ENCODE measurements at places on chromosomes 11 and 22.

- DNase-seq, result no peak
These were observed 77.3 kb downstream of the ZBTB44 start for GRCh38 chr11:130237282-130238006.

DNA sequence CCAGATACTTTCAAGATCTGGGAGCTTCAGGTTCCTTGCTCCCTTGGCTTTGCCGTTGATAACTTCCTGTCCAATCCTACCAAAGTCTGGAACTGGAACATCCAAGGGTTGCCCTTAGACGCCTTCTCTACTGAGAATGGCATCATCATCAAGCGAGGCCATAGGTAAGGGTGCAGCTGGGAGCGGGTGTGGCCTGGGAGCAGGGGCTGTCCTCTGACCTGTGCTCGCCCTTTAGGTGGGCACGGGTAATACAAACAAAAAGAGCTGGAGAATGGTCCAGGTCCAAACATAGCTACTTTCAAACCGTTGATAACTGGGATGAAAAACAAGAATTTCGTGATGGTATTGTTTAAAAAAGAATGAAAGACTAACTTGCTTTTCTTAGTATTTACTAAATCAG, 25.0 kb downstream of the CASP12 start:
- no peak for DNase-seq

DNA sequence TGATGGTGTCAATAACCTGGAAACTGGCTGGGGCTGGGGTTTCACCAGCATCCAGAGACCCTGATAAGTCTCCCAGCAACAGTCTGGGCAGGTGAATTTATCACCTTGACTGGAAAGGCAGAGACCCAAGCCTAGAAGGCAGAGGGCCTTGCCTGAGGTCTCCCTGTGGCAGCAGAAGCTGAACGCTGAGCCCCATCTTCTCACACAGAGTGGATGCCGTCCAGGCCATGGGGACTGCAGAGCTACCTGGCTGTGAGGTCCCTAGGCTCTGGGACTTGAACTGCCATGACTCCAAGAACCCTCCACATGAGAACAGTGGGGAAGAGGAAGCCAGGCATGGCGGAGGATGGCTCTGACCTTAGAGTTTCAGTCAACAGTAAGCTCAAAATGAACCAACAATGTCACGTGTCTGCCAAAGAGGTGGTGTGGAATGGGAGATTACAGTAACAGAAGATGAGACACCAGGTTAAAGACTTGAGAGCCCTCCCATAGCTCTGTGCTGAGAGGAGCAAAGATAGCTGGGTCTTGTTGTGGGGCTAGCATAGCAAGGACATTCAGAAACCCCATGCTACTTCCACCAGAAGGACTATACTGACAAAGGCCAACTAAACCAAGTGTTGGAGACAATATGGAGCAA, 79.1 kb upstream of the LINC01488 start:
- DNase-seq, result no peak

DNA sequence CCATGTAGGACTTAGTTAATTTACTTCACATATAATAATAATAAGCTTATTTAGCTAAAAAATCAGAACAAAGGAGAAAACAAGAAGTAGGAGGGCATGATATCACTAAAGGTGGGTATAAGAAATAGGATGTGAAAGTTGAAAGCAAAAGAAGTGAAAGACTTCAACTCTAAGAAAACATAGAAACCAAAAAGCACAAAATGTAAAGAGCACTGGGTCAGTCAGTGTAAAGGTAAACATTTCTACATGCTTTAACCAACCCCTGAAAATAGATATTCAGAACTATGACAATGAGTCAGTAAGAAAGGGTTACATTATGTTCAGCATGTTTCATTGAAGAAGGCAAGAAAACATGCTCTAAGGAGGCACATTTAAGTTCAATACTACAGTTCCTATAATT, 298.8 kb downstream of the SWAP70 start:
- DNase-seq, result peak; percentile 39

GRCh38 chr11:57662893-57663292, 5.0 kb upstream of the ZDHHC5 start:
- DNase-seq, result no peak

- no peak for DNase-seq
These were observed 20.9 kb downstream of the CSNK1E start for GRCh38 chr22:38296372-38296771.

DNA sequence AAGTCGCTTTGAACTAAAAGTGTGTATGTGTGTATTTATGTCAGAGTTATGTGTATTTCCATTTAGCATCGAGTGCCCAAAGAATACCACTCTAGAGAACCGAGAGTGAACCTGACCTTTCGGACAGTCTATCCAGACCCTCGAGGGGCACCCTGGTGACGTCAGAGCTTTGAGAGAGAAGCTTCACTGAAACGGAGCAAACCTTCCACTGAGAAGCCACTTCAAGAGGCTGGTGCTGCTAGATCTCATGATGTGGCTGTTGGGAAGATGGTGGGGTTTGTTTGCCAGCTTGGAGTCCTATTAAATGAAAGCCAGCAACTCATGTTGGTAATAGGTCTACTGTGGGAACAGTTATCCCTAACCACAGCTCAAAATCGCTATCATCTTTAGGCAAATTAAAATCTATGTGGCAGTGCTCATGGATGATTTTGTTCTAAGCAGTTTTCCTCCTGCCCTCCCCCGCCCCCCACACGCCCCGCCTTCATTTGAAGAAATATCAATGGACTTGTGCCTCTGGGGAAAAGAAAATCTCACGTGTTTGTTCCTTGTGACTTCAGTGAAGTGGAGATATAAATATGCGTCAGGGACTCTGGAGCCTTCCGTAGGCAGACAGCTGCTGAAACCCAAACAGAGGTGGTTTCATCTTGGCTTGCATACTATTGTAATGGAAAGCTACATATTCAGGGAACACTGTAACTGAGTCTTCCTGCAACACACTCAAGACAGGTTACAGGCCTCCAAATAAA, 22.4 kb upstream of the C11orf96 start:
- DNase-seq, result no peak

GRCh38 chr11:86617502-86617901, 54.9 kb downstream of the ME3 start:
- DNase-seq, result peak; percentile 54

DNA sequence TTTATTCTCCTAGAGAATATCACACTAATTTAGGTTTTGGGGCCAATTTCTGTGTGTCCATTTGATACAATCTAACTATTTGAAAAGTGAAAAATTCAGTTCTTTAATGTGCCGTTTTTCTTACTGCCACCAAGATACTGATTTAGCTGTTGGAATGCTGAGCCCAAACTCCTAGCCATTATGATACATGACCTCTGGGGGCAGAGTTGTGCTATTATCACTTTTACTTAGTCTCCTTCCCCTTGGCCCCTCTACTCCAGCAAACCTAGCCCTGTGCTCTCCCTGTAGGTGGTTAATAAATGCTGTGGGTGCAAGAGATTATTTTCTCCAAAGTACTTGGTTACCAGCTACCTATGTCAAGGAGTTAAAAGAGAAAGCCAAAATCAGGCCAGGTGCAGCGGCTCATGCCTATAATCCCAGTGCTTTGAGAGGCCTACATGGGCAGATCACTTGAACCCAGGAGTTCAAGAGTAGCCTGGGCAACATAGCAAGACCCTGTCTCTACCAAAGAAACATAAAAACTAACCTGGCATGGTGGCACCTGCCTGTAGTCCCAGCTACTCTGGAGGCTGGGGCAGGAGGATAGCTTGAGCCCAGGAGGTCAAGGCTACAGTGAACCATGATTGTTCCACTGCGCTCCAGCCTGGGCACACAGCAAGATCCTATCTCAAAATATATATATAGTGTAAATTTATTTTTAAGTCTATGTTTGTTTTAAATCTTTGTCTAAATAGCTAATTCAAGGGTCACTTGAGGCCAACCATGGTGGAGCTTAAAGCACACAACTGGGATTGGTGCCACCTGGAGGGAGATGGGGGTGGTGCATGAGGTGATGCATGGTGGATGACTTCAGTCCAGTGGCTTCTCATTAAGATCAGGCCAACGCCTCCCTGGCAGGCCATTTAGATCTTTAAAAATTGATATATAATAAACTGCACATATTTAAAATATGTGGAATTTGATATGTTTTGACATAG, 193.2 kb upstream of the PLET1 start:
- peak; percentile 24 for DNase-seq

DNA sequence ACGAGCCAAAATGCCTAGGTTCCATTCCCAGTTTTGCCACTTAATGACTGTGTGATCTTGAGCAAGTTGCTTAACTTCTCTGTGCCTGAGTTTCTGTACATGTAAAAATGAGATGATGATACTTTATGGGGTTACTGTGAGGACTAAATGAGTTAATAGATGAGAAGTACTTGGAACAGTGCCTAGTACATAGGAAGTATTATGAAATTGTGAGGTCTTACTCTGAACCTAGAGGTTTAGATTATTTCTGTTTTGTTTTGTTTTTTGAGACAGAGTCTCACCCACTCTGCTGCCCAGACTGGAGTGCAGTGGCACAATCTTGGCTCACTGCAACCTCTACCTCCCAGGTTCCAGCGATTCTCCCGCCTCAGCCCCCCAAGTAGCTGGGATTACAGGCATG, 227.0 kb upstream of the POU2AF2 start:
- DNase-seq, result peak; percentile 91

DNA sequence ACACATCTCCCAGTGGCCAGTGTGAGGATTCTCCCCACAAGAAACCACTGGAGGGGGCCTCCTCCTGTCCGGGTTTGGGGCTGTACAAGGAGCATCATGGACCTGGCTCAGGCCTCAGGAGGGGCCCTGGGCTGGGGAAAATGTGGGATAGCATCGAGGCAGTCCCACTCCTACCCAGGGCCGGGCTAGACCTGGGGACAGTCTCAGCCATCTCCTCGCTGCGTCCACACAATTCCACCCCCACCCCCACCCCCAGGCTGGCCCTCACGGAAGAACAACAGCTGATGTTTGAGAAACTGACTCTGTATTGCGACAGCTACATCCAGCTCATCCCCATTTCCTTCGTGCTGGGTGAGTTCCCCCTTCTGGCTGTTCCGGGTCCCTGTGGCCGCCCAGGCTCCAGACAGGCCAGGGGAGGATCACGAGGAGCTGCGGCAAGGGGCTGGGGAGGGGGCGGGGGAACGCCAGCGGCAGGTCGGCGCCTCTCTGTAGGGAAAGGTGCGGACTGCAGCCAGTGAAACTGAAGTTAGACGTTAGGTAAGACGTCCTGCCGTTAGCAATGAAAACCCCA, 4.8 kb downstream of the BEST1 start:
- DNase-seq, result peak; percentile 91

DNA sequence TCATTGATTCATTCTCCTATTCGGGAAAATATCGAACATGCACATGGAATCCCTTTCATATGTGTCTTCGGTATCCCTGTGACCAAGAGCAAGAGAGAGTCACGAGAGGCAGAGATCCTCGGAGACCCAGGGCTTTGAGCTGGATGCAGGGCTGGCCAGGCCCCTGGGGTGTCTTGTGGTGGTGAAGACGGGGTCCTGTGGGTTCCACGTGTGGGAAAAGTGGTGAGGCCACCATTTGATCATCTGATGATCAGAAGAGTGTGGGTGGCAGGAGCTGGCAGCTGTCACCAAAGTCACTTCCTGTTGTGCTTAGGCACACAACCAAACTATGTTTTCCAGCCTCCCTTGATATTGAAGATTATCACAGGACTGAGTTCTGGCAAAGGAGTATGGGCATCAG, 94.0 kb downstream of the BRD1 start:
- no peak for DNase-seq

- DNase-seq, result no peak
These were observed 30.2 kb downstream of the ZBTB16 start for GRCh38 chr11:114089748-114090147.

GRCh38 chr11:413120-414081, 1.4 kb downstream of the SIGIRR start:
- DNase-seq, result no peak

GRCh38 chr11:106789406-106789805, 228.9 kb downstream of the GUCY1A2 start:
- no peak for DNase-seq

GRCh38 chr11:104907521-104908185, 9.4 kb upstream of the CASP12 start:
- DNase-seq, result no peak

- no peak for DNase-seq
These were observed 67.3 kb downstream of the HIPK3 start for GRCh38 chr11:33324302-33324985.

GRCh38 chr22:20316217-20316843, 3.5 kb downstream of the DGCR6L start:
- DNase-seq, result no peak

DNA sequence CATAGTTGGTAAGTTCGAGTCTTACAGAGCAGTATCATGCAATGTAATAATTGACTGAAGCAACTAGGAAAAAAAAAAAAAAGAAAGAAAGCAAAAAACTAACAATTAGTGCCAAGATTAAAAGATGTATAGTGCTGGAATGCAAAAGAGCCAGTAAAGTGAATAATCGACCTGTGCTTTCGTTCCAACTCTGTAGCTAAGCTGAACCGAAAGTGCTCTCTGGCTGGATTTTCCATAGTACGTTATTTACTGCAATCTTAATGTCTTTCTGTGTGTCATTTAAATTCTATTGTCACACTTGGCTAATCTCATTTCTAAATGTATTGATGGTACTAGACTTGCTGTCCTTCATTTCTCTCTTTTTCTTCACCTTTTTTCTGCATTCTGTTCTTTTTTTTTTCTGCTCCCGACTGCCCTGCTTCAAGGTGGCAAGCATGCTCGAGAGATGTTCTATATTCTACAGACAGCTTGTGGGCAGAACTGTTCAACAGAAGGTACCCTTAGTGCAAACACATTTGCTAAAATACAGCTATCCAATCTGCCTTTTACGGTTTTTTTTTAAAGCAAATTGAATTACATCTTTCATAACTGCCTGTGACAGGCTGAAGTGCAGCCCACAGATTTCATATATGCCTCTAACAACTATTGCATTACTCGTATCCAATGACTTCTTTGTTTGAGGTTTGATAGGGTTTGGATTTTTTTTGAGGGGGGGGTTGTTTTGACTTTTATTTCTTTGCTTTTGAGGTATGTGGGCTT, 204.2 kb upstream of the MTNR1B start:
- no peak for DNase-seq

DNA sequence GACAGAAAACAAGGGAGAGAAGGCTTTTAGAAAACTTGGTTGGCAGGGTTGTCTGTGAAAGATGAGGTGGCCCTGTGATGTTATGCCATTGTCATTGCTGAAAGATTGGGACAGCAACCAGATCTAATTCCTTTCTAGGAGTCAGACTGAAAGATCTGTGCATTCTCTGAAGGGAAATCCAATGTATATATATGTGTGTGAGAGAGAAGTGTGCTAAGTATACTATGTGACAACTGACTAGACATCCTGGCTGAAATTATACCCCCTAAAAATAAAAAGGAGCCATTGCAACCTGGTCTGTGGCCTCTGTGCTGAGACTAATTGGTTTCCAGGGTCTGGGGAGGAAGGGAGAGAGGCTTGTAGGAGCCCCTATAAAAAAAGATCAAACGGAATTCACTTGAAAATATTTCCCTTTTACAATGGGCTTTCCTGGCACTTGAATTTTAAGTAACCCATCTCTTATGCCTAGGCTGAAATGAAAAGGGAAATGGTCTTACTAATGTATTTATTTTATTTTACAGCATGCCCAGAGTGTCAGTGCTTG, 1.2 kb upstream of the MPPED2 start:
- no peak for DNase-seq
